ENCODE measurements at places on chromosomes 7 and 10.

DNA sequence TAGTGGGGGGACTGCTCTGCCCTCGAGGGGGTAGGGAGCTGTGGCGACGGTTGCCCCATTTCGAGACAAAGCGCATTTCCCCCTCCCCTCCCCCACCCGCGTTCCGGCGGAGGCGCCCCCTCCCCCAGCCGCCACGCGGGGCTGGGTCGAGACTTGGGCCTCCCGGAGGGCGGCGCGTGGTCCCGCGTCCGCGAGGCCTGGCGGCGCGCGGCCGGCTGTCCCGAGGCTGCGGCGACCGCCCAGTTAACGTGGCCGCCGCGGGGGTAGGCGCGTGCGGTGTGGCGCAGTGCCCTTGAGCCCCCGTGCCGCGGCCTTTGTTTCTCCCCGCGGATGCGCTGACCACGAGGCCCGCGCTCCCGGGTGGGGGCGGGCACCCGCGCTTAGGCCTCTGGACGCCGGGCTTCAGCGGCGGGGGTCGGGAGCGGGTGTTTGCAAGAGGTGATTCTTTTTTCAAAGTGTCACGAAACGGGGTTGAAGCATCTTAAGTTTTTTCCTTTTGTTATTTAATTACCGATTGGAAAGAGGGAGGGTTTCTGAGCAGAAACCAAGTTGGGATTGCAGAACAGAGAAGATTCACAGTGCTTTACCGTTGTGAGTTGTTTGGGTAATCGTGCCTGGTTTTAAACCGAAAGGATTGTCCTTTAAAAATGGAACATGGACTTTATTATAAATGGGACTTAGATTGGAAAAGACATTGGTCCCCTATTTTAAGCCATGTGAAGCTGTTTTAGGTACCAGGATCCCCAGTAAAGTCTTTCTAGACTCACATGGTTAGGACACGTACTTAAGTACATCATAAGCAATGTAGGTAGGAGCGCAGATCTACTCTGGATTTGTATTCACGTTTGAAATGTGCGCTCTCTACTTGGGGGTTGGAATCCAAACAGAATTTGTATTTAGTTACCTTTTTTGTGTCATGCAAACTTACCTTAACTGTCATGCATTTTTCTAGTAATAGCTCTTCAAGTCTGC is 760 bp downstream of the CBX3 start:
- DNase-seq = peak; percentile 28

DNA sequence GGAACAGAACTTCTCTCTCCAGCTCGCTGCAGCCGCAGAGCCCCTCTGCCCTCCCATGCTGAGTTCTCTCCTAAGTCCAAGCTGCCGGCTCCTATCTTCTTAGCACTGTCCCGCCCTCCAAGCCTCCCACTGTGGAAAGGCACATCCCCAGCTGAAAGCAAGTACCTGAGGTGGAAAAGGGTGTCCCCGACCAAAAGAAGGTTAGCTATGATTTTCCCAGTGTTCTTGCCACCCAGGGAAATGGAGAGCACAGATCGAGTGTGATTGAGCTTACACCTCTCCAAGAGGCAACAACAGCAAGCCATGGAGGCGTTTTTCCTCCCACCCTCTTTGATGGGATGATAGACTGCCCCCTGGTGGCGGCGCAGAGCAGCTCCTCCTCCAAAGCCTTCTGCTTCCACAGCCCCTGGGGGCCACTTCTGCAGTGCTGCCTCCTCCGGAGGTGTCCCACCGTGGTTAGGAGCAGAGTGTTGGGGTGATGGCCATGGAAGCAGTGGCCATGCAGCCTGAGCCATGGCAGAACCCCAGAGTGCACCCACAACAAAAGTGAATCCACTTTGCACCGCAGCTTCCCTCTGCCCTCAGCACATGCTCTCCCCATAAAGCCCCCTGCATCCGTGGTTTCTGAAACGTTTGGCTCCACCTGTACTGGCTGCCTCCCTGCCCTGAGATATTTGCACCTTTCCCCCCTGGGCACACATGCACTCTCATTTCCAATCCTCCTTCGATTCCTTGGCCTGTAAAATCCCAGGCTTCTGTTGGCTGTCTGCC is 143.1 kb upstream of the STK17A start:
- DNase-seq = peak; percentile 23

- no peak for DNase-seq
Measured at GRCh38 chr7:90290244-90291113, 30.6 kb downstream of the FAM237B start.

DNA sequence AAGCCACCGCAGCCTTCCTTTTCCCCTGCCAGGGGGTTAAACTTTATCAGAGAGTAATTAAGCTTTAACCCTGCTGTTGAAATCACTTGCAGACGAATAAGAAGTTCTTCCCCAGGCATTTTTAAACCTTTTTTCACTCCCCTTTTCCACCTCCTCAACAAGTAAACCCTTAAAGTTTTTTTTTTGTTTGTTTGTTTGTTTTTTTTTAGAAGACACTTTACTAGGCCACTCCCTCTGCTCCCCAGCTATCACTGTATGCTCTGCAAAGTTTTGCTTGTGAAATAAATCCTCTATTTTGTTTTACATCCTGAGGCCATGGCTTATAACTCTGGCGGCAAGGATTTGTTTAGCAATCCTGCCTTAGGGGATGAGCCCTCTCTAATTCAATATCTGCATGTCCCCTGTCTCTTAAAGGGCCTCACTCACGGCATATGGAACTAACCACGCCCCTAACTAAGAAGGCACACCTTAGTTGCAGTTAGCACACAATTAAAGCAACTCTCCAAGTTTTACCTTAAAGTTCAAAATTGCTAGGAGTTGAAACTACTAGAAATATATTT is 1354.7 kb upstream of the LRRTM3 start:
- no peak for DNase-seq

- DNase-seq = no peak
Measured at GRCh38 chr7:25517906-25518305, 289.6 kb upstream of the NPVF start.

- DNase-seq = no peak
Measured at GRCh38 chr7:498678-499641, 20.7 kb downstream of the PDGFA start.

GRCh38 chr10:34959321-34959720 is 130.8 kb downstream of the CUL2 start:
- DNase-seq = no peak

GRCh38 chr10:42937649-42938180 is 139.2 kb upstream of the RET start:
- no peak for DNase-seq

All from stimulated activated CD8-positive, alpha-beta memory T cell treated with anti-CD3 and anti-CD28 coated beads, Interleukin-4, amount 100 ng/mL, for 1 hour (primary cell).